A172 (cell line): ENCODE measurements at places on chromosomes 2 and 18.

DNA sequence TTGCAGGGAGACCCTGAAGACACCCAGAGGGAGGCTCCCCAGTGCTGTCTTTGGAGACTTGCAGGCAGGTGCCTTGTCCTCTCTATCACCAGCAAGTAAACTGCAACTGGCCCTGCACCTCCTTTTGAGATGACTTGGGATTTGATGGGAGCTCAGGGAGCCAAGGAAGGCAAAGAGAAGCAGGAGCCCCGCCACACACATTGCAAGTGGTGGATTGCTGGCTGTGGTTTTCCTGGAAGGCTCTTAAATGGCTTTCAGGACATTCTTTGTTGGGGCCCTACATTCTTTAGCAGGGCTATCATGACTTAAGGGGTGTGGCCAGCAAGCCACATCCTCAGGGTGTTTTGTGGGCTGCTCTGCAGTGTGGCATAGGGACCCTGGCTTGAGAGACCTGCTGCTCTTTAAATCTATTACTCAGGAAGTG is 39.9 kb upstream of the CDC42EP3 start:
- peak; percentile 99 for DNase-seq

DNA sequence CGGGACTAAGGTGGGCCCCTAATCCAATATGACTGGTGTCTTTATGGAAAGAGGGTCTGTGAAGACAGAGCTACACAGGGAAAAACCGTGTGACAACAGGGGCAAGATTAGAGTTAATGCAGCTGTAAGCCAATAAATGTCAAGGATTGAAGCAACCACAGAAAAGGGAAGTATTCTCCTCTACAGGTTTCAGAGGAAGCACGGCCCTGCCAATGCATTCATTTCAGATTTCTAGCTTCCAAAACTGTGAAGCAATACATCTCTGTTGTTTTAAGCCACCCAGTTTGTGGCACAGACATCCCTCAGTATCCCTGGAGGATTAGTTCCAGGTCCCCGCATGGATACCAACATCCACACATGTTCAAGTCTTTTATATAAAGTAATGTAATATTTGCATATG is 48.8 kb downstream of the SPP2 start:
- no peak for DNase-seq

DNA sequence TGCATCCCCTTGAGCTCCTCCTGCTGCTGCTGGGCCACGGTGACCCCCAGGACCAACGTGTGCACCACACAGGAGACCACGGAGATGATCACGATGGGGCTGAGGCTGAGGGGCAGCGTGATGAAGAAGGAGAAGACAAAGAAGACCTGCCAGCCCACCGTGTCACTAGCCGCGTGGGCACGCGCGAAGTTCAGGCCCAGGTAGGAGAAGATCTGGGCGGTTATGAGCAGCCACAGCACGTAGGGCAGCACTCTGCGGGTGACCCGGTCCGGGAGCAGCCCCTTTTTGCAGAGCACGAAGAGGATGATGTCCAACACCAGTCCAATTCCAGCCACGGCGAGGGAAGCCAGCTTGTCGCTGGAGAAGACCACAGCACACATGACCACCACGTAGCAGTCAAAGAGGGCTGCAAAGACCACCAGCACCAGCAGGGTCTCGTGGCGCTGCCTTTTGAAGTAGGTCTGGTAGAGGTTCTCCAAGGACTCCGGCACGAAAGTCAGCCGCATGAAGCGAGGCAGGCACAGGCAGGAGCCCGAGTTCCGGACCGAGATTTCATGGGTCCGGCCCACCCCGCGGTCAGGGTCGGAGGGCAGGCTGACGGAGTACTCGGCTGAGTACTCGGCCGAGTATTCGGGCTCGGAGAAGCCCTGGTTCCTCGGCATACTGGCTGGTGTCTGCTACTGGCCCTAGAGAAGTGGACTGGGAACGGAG is 1.6 kb downstream of the ADCY3 start:
- DNase-seq, result no peak

DNA sequence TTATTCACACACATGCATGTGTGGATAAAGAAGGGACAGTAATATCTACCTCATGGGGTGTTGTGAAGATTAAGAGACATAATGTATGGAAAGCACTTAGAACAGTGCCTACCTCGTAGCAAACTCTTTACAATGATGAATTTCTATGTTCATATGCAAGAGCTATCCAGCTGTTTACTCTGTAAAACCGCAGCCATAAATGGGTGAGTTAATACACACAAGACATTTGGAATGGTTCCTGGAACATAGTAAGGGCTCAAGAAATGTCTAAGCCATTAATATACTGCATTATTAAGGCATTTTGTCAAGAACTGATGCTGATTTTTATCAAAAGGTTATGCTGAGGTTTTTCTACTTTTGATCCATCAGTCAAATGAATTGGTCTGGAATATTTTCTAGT is 1076.2 kb downstream of the TSN start:
- no peak for DNase-seq

- no peak for DNase-seq
These were observed 8.4 kb downstream of the SP5 start for GRCh38 chr2:170723446-170723958.

- no peak for DNase-seq
These were observed 16.0 kb downstream of the LRRTM1 start for GRCh38 chr2:80288576-80288975.

- no peak for DNase-seq
These were observed 1.2 kb downstream of the SAP130 start for GRCh38 chr2:128026448-128027277.

GRCh38 chr18:8686611-8687010 is 18.7 kb upstream of the MTCL1 start:
- no peak for DNase-seq

GRCh38 chr2:83162421-83162820 is 1296.7 kb downstream of the SUCLG1 start:
- DNase-seq, result no peak

- DNase-seq, result no peak
These were observed 440.9 kb downstream of the PTPRM start for GRCh38 chr18:8008033-8008432.

DNA sequence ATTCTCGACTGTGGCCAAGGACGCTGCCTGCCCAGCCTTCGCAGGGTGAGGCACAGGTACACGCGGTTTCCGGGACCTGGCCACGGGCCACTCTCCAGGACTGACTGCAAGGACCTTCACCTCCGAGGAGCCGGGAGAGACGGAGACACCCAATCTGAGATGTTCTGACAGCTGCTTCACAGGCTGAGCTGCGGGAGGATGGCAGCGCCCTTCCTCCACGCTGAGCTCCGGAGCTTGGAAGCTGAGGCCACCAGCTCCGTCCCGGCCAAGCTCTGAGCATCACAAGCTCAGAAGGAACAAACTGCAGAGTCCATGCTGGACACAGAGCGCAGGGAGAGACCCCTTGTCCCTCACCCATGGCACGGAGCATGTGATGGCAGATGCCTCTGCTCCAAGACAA is 71.1 kb upstream of the CTDP1 start:
- no peak for DNase-seq

GRCh38 chr18:63410792-63411191 is 11.5 kb downstream of the VPS4B start:
- peak; percentile 49 for DNase-seq

DNA sequence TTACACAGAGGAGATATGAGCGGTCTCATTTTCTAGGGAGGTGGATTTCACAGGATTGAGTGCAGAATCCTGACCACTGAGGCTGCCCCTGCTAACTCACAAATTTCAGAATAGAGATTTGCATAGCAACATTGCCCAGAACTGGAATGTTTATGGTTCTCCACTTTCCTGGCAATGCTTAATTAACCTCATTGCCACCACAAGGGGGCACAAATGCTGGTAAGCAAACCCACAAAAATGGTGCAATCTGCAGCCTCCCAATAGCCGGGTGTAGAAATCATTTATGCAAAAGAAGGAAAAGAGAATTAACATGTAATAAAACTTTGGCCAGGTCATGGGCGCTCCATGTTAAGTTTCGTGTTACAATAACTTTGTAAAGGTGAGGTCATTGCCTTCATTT is 112.4 kb downstream of the CYRIA start:
- peak; percentile 41 for DNase-seq

DNA sequence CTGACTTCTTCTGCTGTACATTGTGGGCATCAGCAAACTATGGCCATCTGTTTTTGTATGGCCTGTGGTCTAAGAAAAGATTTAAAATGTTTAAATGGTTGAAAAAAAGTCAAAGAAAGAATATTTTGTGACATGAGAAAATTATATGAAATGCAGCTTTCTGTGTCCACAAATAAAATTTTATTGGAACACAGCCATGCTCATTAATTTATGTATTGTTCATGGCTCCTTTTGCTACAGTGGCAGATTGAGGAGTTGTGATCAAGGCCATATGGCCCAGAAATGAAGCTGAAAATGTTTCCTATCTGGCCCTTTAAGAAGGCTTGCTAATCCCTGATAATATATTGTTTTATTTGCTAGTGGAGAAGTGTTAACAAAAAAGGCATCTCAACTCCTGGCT is 162.0 kb downstream of the SLC4A3 start:
- DNase-seq, result no peak

GRCh38 chr18:78542204-78542603 is 437.4 kb upstream of the SALL3 start:
- DNase-seq, result peak; percentile 4

- DNase-seq, result no peak
These were observed 80.6 kb downstream of the HS1BP3 start for GRCh38 chr2:20570249-20570648.

GRCh38 chr2:145930318-145930717 is 1410.4 kb upstream of the ZEB2 start:
- DNase-seq, result no peak

- peak; percentile 57 for DNase-seq
These were observed 75.4 kb upstream of the HNMT start for GRCh38 chr2:137888845-137889244.

DNA sequence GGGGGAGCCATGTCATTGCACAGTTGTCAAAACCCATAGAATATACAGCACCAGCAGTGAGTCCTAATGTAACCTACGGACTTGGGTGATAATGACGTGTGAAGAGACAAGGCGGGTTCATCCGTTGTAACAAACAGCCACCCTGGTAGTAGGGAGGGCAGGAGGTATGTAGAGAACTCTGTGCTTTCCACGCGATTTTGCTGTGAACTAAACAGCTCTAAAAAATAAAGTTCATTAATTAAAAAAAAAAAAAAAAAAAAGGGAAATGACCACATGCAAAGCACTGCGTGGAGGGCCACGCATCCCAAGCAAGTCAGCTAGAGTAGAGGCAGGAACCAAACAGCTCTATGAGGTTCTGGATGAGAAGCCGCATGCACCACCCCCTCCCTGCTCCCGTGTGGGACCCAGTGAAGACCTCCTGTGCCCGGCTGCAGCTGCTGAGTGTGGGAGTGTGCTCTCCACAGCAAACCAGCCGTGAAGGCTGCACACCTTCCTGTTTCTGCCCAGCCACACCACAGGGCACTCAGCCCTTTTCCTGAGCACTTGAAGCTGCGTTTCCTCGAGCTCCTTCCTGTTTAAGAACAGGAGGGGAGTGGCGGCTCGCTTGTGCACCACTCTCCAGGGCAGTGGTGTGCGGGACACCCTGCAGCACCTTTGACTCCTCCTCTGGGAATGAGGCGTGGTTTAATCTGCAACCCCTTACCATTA is 65.6 kb downstream of the ODC1 start:
- no peak for DNase-seq

- no peak for DNase-seq
These were observed 19.2 kb downstream of the TMEM185B start for GRCh38 chr2:120204022-120204405.

GRCh38 chr2:147045113-147045512 is 799.7 kb upstream of the ACVR2A start:
- DNase-seq, result peak; percentile 32

GRCh38 chr2:211181626-211182025 is 625.2 kb downstream of the CPS1 start:
- DNase-seq, result no peak

- no peak for DNase-seq
These were observed 584.4 kb downstream of the NR4A2 start for GRCh38 chr2:155748131-155748530.

- no peak for DNase-seq
These were observed 79.3 kb downstream of the TGFA start for GRCh38 chr2:70474256-70474848.

DNA sequence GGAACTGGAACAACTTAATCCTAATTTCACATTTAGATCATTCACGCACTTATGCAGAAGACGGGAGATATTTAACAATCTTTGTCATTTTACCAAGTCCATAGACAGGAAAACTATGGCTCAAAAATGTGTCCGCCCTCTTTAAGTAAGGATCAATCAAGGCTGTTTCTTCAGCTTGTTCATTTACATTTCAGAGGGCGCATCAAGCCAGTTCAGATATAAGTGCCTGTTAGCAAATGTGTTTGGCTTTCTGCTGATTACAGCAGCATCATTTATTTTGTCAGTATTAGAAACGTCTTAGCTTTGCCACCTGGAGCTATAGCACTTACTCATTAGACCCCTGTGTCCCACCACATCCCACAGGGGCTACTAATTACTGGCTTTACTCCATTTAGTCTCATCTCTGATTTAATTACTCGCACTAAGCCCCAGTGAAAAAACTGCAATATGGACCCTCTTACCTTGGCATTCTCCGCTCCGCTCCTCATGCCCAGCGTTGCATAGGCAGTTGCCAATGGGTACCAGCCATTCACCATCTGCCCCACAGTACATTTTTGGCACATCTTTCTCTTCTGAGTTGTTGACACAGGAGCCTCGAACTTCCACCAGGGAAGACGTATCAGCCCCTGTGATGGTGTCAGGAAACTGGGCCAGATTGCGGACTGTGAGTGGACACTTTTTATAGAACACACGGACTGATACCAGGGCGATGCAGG is 8.7 kb downstream of the EPHA4 start:
- no peak for DNase-seq
